Pancreas (tissue), 10 donors: ENCODE measurements at places on chromosomes 4 and X. TPM values are rescaled to one million over a fixed set of nuclear protein-coding genes. Genes with fewer than 3 reads are reported as not detected.

- no peaks in the 10 kb centered on the region for H3K4me1 ChIP-seq
- no peak overlapping the region for H3K4me3 ChIP-seq
- H3K36me3 ChIP-seq, result no peaks in the 10 kb centered on the region
Observed at GRCh38 chrX:125203365-125203736, 116.3 kb upstream of the TEX13C start.

- no peak for DNase-seq
- H3K27ac ChIP-seq, result no peak overlapping the region
- H3K27me3 ChIP-seq, result no peaks in the 10 kb centered on the region
Observed at GRCh38 chr4:53119680-53120079, 246.2 kb downstream of the SCFD2 start.

DNA sequence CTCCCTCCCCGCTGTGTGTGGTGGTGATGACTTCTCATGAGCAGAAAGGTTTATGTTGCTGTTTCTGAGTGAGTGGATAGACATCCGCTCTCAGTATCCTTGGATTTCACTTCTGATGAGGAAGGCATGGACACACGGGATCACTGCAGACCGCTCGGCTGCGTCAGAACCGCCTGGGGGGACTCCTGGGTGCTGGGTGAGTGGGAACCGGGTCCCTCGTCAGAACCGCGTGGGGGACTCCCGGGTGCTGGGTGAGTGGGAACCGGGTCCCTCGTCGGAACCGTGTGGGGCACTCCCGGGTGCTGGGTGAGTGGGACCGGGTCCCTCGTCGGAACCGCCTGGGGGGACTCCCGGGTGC is 9.0 kb downstream of the CTBP1 start:
- H3K4me3 ChIP-seq, result no peak overlapping the region
- peaks cover 30% of the 10 kb centered on the region for H3K4me1 ChIP-seq
- peaks cover 24% of the 10 kb centered on the region for H3K36me3 ChIP-seq
- no peaks in the 10 kb centered on the region for H3K27me3 ChIP-seq
- no peak overlapping the region for H3K27ac ChIP-seq
- no peak for DNase-seq

- H3K27ac ChIP-seq, result no peak overlapping the region
- H3K36me3 ChIP-seq, result no peaks in the 10 kb centered on the region
- peaks cover 3% of the 10 kb centered on the region for H3K27me3 ChIP-seq
- DNase-seq, result no peak
Observed at GRCh38 chrX:15160558-15161095, 109.3 kb downstream of the ASB9 start.

- DNase-seq, result no peak
- no peaks in the 10 kb centered on the region for H3K36me3 ChIP-seq
- no peaks in the 10 kb centered on the region for H3K27me3 ChIP-seq
- no peak overlapping the region for H3K27ac ChIP-seq
- no peaks in the 10 kb centered on the region for H3K4me1 ChIP-seq
Observed at GRCh38 chr4:56641494-56642051, 39.5 kb downstream of the HOPX start.

GRCh38 chr4:76059750-76060149 is 14.8 kb upstream of the ART3 start:
- H3K36me3 ChIP-seq, result no peaks in the 10 kb centered on the region
- H3K4me3 ChIP-seq, result no peak overlapping the region
- peaks cover 5% of the 10 kb centered on the region for H3K4me1 ChIP-seq

DNA sequence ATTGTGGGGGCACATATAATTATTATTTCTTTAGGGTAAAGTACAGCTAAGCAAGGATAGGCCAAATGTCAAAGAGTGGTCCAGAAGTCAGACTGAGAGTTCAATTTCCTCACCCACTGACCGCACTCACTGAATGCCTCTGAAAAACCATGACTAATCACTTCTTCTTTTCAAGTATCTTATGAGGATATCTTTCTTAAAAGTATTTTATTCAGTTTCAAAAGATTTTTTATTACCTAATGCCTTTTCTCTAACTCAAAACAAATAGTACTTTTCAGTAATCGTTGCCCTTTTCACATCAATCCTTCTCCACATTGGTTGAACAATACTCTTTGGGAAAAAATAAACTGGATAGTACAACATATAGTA is 61.7 kb upstream of the CAMK2D start:
- no peak overlapping the region for H3K4me3 ChIP-seq
- no peaks in the 10 kb centered on the region for H3K36me3 ChIP-seq
- H3K27me3 ChIP-seq, result no peaks in the 10 kb centered on the region
- H3K27ac ChIP-seq, result no peak overlapping the region
- no peak for DNase-seq
- no peaks in the 10 kb centered on the region for H3K4me1 ChIP-seq

GRCh38 chrX:111035991-111036390 is 60.0 kb upstream of the PAK3 start:
- no peak overlapping the region for H3K4me3 ChIP-seq
- H3K36me3 ChIP-seq, result no peaks in the 10 kb centered on the region
- no peak for DNase-seq
- no peaks in the 10 kb centered on the region for H3K27me3 ChIP-seq
- H3K4me1 ChIP-seq, result no peaks in the 10 kb centered on the region
- H3K27ac ChIP-seq, result no peak overlapping the region

The DDX60 gene
- polyA plus RNA-seq, result 1.2 TPM

The UNC5C gene
- polyA plus RNA-seq, result 0.15 TPM

The CCDC158 gene
- polyA plus RNA-seq, result 0.19 TPM

The IL1RAPL1 gene
- polyA plus RNA-seq, result not detected

The GLRA2 gene
- polyA plus RNA-seq, result not detected

The PAGE4 gene
- not detected for polyA plus RNA-seq
